ENCODE measurements at places on chromosomes 1 and 21.

DNA sequence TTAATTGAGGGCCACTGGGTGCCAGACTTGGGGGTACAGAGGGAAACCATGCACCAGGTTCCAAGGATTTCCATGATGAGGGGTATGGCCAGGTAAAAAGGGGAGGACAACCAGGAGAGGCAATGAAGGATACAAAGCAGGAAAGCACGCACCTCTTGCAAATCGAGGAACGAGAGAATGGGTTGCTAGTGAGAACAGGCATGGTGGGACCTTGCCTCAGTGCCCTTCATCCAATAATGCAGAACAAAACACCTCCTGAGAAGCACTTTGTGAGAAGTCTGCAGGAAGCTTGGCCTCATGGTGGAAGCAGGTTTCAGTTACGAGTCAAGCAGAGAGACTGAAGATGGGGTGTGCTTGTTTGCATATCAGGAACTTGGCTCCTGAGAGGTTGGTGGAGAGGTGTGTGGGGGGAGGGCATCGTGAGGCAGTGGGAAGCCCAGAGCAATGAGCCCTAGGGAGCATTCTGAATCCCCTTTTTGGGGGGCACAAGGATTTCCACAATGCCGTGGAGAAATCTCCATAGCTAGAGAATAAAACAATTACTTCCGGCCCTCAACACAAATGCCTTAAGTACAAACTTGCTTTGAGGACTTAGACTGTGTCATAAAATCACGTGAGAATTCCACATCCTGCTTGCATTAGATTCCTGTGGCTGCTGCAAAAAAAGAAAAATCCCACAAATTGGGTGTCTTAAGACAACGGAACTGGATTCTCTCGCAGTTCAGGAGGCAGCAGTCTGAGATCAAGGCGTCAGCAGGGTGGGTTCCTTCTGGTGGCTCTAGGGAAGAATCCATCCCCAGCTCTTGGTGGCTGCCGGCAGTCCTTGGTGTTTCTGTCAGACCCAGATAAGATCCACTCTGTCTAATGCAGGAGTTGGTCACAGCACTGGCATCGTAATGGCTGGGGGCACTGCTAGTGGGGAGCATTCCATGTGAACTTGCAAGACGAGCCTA is 54.9 kb upstream of the BACE2 start:
- no peak for DNase-seq

- DNase-seq = no peak
Measured at GRCh38 chr1:156464335-156464734, 36.2 kb downstream of the MEF2D start.

- DNase-seq = no peak
Measured at GRCh38 chr1:235296729-235297128, 31.2 kb downstream of the ARID4B start.

DNA sequence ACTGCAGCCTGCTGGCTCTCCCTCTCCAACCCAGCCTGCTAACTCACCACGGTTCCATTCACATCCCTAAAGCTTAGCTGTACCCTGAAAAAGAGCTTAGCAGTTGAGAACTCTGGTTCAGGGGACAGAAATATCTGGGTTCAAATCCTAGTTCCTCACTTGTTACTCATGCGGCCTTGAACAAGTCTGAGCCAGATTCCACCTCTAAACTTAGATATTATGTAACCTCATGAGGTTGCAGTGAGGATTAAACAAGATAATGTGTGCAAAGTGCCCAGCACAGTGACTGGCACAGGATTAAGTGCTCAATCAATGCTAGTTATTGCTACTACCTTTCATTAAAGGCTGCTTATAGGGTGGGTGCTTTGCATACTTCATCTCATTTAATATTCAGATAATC is 41.3 kb upstream of the DHCR24 start:
- DNase-seq = no peak

- no peak for DNase-seq
Measured at GRCh38 chr1:207920444-207921021, 9.6 kb upstream of the CD34 start.
